ENCODE measurements at places on chromosomes 16 and 17.

DNA sequence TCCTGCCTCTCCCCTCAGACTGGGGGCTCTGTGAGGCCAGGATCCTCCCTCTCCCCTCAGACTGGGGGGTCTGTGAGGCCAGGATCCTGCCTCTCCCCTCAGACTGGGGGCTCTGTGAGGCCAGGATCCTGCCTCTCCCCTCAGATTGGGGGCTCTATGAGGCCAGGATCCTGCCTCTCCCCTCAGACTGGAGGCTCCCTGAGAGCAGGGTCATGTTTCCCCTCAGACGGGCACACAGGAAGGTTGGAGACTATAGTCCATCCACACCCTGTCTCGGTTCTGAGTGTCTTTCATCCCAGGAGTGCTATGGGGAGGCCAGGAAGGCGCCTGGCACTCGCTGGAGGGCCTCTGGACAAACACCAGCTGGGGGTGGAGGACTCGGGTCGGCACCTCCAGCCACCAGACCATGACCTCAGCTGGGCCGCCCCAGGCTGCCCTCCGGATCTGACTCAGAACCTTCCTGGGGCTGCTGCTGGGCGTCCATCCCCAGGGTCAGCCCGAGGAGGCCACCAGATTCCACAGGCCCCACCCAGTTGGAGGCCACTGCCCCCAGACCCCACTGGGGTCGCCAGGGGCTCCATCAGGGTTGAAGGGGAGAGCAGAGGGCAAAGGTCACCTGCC is 21.9 kb upstream of the DLX4 start:
- DNase-seq: no peak

- no peak for DNase-seq
These were observed 394.8 kb downstream of the KCNJ2 start for GRCh38 chr17:70564006-70564620.

GRCh38 chr17:60442271-60443173 is 20.2 kb downstream of the CHCT1 start:
- peak; percentile 57 for DNase-seq

DNA sequence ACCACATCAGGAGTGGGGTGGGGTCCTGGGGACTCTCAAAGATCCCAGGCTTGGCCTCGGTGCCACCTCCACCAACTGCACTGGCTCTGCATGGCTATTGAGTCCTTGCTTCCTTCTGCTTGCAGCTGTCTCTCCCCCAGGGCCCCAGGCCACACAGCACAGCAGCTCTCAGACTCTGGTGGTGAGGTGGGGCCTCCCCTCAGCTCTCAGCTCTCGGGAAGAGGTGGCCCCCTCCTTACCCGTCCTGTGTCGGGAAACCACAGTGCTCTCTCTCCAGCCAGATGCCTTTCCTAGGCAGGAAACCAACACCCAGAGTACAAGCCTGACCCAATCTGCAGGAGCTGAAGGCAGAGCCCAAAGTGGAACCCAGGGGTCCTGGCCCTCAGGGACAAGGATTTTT is 18.5 kb downstream of the SRCIN1 start:
- DNase-seq: no peak

DNA sequence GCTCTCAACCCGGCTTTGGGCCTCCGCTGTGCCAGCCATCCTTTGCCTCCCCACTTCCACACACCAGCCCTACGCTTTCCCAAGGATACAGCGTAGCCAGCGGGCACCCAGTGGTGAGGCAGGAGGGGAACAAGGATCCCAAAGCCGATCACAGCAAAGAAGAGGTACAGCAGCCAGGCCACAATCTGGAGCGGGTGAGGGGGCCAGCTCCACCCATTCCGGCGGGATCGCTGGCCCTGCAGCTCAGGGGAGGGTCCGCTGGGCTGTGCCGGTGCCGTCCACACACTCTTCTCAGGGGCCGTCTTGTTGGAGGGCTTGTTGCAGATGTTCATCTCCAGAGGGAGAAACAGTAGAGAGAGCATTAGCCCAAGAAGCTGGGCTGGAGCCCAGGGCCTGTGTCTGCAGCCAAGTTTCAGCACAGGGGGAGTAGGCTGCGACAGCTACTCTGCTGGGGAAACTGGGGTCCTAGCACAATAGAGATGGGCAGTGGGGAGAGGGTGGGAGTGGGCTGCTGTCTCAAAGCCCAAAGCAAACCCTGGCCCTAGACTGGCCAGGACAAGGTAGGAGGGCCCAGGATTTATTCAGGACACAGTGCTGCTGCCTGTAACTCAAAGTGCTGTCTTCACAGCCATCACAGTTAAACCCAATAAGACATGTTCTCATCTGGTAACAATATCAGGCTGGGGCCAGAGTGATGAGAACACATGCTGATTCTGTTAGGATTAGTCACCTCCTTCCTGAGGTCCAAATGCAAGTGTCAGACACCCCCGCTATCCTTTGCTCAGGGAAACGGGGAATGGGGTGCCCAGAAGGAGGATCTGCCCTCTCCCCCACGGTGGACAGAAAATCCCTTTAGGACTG is 9.9 kb downstream of the ZDHHC1 start:
- peak; percentile 27 for DNase-seq

GRCh38 chr16:28986492-28986891 is 1.6 kb downstream of the LAT start:
- DNase-seq: no peak

DNA sequence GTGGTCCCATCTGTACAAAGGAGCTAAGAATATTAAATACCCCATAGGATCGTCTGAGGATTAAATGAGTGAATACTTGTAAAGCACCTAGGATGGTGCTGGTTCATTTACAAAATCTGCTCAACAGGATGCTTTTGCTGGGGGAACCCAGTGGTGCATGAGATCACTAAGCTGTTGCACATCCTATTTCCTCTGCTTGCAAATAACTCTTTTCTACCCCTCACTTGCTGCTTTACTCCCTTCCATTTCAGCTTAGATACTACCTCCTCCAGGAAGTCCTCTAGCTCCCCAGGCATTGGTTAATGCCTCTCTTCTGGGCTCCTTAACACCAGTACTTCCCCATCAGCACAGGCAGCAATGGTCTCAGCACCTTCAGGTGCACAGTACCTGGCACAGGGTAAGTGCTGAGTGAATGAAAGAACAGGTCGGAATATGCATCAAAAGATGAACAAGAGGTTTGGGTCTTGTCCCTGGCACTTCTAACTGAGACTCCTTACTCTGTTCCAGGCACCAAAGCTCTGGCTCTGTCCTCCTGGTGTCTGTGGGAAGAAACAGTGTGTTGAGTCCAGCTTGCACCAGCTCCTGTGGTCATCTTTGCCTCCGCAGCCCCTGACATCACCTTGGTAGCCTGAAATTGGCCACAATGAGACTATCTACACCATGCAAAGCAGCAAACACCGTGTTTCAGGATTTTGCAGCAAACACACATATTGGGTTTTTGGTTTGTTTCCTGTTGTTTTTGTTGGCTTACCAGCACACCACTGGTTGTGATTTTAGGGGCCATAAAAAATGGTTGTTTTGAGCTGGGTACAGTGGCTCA is 24.1 kb upstream of the IL21R start:
- DNase-seq: no peak

DNA sequence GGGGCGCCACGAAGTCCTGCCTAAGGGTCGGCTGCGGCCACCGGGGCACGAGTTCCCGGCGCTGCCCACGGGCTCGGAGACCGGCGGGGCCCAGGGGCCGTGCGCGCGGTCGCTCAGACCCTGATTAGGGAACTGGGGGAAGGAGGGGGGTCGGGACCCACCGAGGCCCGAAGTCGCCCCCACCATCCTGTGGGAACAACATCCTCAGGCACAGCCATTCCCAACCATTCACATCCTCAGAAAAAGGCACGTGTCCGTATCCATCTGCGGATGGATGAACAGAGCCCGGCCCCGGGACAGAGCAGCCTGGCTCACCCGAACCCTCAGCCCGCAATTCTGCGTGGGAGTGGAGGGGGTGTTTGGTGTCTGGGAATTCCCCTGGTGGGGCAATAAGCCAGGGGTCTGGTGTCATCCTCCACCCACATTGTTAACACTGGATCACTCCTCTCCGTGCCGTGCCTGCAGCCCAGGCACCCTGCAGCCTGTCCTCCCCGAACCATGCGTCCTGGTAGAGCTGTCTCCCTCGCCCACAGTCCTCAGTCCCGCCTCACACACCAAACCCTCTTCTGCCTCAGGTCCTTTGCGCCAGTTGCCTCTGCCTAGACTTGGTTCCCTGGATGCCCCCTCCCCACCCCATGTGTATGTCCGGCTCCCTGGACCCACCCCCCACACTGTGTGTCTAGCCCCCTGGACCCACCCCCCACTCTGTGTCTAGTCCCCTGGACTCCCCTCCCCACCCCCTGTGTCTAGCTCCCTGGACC is 789 bp upstream of the CCDC57 start:
- peak; percentile 75 for DNase-seq

- no peak for DNase-seq
These were observed 981 bp upstream of the CD300H start for GRCh38 chr17:74568106-74568873.

DNA sequence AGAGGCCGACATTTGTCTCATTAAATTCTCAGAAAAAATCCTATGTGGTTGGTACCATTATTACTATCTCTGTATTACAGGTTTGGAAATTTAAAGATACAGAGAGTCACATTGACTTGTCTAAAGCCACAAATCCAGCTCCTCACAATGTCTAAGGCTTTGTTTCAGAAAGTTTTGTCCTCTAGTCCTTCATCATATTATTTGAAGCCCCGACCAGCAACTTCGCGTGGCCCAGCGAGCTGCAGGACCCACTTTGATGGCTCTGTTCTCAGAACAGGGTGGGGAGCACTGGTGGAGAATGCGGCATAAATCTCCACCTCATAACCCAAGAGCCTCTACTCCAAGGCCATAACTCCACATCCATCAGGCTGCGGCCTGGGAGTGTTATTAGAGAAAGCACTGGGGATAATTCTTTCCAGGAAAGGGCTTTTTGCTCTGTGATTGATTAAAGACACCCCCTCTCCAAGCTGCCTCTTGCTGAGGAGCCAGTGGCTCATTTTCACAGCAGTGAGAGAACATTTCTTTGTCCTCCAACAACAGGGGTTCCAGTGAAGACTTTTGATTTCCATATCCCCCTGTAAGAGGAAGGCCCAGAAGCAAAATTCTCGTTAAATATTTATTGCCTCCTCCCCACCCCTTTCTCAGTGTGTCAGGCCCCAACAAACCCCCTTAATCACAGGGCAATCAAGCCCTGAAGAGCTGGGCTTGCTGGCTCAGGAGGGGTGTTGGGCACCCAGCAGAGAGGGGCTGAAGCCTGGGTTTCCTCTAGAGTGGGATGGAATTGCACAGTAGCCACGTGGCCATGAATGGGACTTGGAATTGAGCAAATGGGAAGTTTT is 113.7 kb upstream of the CDH11 start:
- DNase-seq: no peak

GRCh38 chr17:45895304-45895968 is 1.1 kb downstream of the MAPT start:
- DNase-seq: peak; percentile 23

- no peak for DNase-seq
These were observed at the start of gene C1QTNF8 for GRCh38 chr16:1096169-1097082. Gene C1QTNF8 (minus strand): TSS chr16:1096244. CDS start chr16:1094922, 1,322 bp downstream.

DNA sequence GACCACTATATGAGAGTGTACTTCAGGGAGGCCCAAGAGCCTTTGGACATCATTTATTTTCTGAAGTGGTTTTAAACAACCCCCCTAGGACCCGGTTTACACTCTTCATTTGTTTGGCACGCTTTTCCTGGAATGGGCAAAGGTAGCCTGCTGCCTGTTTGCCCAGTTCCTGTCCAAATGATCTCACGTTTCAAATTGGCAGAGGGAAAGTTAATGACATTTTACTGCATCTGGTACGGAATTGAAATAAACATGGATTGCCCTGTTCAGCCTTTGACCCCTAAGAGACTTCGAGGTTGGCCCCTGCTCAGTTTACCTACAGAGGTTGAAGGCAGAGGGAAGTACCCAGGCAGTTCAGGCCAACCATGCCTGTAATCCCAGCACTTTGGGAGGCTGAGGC is 5.8 kb upstream of the RPRML start:
- no peak for DNase-seq

GRCh38 chr16:55656691-55657092 is 904 bp downstream of the SLC6A2 start:
- DNase-seq: no peak

DNA sequence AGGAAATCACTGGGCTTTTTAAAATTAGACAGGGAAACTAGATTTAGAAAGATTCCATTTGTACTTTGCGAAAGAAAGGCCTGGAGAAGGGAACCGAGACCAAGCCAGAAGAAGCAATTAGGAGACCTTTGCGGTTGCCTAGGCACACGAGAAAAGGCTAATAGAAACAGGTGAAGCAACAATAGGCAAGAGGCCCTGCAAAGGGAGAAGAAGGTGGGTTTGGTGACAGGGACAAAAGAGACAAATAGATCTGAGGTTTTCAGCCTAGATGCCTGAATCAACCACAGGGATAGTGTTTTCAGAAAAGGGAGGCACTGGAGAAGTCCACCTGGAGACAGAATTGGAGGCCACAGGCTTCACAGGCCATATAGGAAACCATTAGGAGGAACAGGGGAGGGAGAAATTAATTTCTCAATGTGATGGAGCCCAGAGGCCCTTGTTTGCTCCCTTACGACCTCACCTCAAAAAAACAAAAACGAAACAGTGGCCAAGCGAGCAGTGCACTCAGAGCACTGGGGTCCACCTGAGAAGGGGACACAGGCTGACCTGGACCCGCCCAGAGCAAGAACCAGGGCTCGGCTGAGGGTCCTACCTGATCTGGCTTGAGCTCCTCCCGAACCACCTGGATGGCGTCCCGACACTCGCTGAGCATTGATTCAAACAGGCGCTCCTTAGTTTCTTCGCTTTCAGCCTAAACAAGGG is 22.3 kb downstream of the SRP68 start:
- no peak for DNase-seq

- DNase-seq: no peak
These were observed 578.7 kb upstream of the CDH11 start for GRCh38 chr16:65700596-65700995.

GRCh38 chr17:76871668-76872067 is 3.5 kb downstream of the MGAT5B start:
- peak; percentile 27 for DNase-seq

GRCh38 chr16:27762441-27762840 is 212.5 kb downstream of the KATNIP start:
- peak; percentile 99 for DNase-seq

- DNase-seq: peak; percentile 44
These were observed 179.9 kb downstream of the SEC14L1 start for GRCh38 chr17:77320485-77321256.

- DNase-seq: no peak
These were observed 44.5 kb upstream of the MLYCD start for GRCh38 chr16:83854420-83854819.

DNA sequence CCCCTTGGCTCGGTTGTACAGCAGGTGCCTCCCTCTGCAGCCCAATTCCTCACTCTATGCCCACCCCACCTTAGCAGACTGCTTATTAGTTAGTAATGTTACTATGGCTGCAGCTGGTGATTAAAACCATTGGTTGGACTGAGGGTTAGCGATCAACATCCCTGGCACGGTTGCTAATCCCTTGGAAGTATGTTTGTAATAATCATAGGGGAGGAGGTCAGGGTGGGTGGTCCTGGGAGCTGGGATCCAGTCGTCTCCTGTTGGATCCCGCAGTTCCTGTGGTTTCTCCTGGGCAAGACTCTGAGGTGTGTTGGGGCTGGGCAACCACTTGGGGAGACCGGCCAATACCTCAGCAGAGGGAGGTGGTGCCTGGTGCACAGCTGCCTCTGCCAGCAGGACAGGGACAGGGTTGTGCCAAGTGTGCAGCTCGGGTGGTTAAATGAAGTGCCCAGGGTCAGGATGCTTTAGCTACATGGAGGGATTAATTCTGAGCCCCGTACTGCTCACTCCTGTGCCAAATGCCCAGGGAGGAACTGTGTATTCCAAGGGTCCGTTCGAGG is 38.0 kb downstream of the FZD2 start:
- DNase-seq: no peak

GRCh38 chr17:57999496-58000017 is 7.5 kb downstream of the SRSF1 start:
- DNase-seq: peak; percentile 82
